Sciatic nerve (tissue), 2 donors: ENCODE measurements at places on chromosomes 2 and 18. TPM values are rescaled to one million over a fixed set of nuclear protein-coding genes. Genes with fewer than 3 reads are reported as not detected.

GRCh38 chr2:196234672-196235071 is 63.3 kb upstream of the STK17B start:
- no peak for DNase-seq

- DNase-seq = no peak
Measured at GRCh38 chr2:61705625-61706024, 148.2 kb downstream of the FAM161A start.

- DNase-seq = no peak
Measured at GRCh38 chr2:68709421-68709911, 25.1 kb upstream of the ARHGAP25 start.

DNA sequence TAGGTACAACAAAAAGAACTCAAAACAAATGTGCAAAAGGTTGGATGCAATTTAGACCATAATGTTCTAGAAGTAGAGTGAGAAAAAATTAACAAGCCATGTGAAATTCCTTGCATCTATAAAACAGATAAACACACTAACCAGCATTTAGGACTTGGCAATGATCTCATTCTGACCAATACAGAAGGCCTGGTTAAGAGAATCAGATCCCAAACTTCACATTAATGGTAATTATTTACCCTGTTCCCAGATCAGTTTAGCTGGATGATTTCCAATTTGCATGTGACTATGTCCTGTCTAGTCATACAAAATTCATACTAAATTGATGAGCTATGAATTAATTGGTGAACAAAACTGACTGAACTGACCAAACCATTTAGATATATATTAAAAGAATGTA is 98.4 kb upstream of the FIGN start:
- DNase-seq = no peak

- no peak for DNase-seq
Measured at GRCh38 chr18:78242254-78242643, 737.4 kb upstream of the SALL3 start.

DNA sequence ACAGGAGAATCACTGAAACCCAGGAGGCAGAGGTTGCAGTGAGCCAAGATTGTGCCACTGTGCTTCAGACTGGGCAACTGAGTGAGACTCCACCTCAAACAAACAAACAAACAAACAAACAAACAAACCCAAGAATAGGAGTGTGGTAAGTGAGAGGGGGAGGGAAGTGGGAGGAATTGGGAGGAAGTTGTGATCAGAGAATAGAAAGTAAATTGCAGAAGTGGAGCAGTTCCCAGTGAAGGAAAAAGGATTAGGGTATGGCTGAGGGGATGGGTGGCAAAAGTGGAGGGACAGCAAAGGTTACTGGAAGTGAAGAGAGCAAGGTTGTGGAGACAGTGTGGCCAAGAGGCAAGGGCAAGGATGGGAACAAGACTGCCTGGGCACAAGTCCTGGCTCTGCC is 41.1 kb upstream of the C1GALT1C1L start:
- no peak for DNase-seq

DNA sequence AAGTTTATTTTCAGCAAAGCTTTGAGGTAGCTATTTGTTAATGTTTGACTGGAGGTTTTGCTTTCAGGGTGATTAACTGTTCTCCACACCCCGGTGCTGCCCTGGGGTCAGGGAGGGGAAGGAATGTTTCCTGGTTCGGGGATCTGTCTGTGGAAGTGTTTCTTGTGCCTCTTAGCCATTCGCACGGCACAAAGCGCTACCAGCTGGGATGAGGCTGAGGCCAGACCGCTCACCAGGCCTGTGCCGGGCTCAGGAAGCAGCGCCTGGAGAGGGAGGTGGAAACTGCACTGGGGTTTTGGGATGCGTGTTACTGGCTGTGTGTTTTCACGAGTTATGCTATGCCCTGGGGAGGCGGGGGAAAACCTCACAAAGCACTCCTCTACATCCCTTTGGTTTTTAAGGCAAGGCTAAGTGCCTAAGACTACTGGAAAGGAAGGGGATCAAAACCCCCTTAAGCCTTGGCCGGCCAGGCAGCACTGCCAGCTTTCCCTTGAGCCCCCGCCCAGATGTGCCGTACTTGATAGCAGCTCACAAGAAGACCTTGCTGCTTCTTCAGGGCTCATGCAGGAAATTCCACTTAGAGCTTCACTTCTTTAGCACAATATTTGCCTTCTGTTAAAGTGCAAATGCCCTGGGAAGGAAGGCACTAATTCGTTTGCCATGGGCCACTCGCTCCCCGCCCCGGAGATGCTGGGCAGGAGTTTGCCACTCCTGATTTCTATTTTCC is 65.7 kb upstream of the CNGA3 start:
- no peak for DNase-seq

Gene SERPINB12
- not detected for total RNA-seq

Gene UGT1A4
- not detected for total RNA-seq

Gene CERS6
- 9.3 TPM for total RNA-seq

Gene NPAS2
- total RNA-seq = 17.5 TPM

Gene RAPH1
- 115 TPM for total RNA-seq

Gene ADRA2B
- total RNA-seq = 3.2 TPM
